ENCODE measurements at places on chromosomes 13 and 19.

DNA sequence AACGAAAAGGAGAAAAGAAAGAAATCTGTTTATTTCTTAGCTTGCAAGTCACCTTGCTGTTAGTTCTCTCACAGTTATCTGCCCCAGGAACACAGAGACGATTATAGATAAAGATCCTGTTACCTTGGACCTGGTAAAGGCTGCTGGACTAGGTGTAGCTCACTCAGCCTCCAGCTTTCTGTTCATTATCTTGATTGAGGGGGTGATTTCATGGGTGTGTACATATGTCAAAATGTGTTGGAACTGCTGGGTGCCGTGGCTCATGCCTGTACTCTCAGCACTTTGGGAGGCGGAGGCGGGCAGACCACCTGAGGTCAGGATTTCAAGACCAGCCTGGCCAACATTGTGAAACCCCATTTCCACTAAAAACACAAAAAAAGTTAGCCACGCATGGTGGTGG, 27.9 kb downstream of the CERS4 start:
- DNase-seq = no peak

DNA sequence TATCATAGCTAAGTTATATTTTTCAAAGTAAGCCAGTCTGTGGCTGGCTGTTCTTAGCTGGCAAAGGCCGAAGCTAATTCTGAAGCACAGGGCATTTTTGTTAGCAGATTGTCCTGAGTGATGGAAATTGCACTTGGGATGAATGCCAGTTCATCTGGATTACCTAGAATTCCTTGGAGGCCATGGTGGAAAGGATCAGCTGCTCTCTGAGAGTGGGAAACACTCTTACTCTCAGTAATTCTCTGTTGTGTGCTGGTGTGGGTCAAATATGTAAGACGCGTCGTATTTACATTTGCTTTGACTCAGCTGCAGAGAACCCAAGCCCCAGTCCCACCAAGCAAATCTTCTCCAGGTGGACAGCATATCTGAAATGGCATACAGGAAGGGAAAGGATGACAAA, 60.7 kb upstream of the C1QTNF9B start:
- no peak for DNase-seq

GRCh38 chr13:67071918-67072598, 158.1 kb downstream of the PCDH9 start:
- DNase-seq = no peak

DNA sequence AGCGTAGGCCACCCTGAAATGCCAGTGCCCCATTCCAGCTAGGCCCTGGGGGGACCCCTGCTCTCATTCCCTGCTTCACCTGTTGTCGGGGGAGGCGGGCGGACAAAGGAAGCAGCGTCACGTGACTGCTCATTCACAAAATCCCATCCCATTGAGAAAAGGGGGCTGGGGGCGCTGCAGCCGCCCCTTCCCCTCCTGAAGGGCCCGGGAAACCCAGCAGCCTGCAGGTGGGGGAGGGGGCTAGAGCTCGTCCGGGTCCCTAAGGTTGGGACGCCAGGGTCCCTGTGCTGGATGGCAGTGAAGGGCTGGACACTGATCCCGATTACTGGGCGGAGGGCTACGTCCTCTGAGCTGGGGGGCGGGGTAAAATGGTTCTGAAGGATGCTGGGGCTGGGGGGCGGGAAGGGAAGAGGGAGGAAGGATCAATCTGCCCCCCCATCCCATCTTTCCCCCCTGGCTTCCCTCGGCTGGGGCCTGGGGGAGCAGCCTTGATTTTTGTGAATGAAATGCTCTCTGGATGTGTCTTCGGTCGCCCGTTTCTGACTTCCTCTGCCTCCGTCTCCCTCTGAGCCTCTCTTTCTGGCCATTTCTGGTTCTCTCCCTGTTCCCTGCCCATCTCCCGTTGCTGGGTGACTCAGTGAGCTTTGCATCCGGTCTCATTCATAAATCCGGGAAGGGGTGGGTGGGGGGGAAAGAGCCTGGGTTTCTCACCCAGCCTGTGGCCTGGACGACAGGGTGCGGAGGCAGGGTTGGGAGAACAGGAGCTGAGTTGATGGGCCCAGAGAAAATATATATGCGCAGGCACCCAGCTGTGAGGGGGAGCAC, 816 bp downstream of the SPRED3 start:
- no peak for DNase-seq

DNA sequence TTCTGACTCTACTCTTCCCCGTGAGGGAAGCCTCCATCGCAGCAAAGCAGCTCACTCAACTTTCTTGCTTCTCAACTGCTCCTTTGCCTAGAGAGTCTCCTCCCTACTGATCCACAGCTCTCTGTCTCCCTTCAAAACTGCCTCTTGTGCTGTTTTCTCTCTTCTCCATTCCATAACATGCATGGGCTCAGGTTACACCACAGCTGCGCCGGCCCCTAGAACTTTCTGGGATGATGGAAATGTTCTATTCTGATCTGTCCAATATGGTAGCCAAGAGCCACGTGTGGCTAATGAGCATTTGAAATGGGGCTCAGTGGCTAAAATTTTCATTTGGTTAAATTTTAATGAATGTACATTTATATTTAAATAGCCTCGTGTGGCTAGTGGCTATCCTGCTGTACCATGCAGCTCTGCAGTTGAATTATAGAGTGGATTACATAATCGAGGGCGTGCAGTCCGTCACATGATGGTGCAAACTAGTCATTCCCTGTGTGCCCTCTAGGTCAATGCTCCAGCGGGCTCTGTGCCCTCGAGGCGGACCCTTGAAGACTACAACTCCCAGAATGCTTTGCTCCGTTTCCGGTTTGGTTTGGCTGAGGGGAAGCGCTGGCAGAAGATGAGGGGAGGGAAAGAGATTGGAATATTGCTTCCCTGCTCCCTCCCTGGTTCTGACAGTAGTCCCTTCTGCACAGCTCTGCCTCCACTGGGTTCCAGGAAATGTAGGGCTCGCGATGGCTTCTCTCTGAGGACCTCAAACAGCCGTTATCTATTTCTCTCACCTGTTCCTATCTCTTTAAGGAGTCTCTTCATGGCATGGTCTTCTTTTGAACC, 109.8 kb downstream of the CACNA1A start:
- no peak for DNase-seq

DNA sequence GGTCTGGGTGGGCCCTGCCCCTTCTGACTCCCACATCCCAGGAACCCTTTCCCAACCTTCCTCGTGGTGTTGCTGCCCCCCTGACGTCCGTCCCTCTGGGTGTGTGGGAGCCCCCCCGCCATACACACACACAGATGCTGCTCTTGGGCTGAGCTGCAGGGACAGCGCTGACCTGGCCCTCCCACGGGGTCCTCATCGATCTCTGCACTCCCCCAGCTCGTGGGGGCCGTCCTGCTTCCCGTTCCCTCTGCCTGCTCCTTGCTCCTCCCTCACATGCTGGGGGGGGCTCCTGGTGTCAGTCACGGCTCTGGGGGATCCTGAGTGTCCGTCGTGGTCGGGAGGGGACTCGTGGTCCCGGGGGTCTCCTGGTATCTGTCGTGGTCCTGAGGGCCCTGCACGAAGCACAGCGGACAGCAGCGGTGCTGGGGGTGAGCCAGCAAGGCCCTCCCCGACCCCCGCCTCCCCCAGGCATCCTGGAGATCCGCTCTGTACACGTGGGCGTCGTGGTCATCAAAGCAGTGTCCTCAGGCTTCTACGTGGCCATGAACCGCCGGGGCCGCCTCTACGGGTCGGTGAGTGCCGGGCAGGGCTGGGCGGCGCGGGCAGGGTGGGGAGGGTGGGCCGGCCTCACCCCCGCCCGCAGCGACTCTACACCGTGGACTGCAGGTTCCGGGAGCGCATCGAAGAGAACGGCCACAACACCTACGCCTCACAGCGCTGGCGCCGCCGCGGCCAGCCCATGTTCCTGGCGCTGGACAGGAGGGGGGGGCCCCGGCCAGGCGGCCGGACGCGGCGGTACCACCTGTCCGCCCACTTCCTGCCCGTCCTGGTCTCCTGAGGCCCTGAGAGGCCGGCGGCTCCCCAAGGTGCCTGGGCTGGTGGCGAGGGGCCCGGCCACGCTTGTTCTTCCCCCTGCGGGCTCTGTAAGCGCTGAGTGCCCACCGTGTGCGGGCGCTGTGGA, 3.4 kb downstream of the FGF22 start:
- no peak for DNase-seq

- DNase-seq = no peak
Observed at GRCh38 chr13:46803586-46803985, 6.6 kb upstream of the ESD start.

- DNase-seq = no peak
Observed at GRCh38 chr19:29858000-29858596, 46.3 kb downstream of the CCNE1 start.

All from esophagus squamous epithelium (tissue), 5 donors.